WTC11 (cell line): ENCODE measurements at places on chromosomes 3 and 15.

DNA sequence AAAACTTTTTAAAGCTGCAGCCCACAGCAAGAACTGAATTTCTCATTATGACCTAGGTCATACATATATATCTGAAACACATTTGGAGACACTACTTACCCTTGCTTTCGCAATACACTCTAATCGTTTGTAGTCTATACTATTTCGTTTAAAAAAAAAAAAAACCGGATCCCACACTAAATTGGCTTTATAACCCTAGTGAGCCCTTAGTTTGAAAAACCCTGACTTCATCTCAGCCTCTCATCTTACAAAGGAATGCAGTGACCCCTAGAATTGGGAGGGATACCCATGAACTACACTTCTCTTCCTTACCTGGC lies 4.2 kb downstream of the RARRES1 start:
- DNase-seq, result no peak
- H3K4me3 ChIP-seq, result no peak overlapping the region
- H3K27me3 ChIP-seq, result peaks cover 17% of the 10 kb centered on the region
- H3K27ac ChIP-seq, result no peak overlapping the region
- no peaks in the 10 kb centered on the region for H3K36me3 ChIP-seq
- peaks cover 19% of the 10 kb centered on the region for H3K4me1 ChIP-seq

GRCh38 chr3:177361081-177361938 lies 164.0 kb upstream of the TBL1XR1 start:
- no peaks in the 10 kb centered on the region for H3K36me3 ChIP-seq
- 0 out of 2 replicates have a peak overlapping the region, but pooled peaks have one; percentile 98 for H3K27ac ChIP-seq
- H3K27me3 ChIP-seq, result peaks cover 13% of the 10 kb centered on the region
- peaks cover 50% of the 10 kb centered on the region for H3K4me1 ChIP-seq

DNA sequence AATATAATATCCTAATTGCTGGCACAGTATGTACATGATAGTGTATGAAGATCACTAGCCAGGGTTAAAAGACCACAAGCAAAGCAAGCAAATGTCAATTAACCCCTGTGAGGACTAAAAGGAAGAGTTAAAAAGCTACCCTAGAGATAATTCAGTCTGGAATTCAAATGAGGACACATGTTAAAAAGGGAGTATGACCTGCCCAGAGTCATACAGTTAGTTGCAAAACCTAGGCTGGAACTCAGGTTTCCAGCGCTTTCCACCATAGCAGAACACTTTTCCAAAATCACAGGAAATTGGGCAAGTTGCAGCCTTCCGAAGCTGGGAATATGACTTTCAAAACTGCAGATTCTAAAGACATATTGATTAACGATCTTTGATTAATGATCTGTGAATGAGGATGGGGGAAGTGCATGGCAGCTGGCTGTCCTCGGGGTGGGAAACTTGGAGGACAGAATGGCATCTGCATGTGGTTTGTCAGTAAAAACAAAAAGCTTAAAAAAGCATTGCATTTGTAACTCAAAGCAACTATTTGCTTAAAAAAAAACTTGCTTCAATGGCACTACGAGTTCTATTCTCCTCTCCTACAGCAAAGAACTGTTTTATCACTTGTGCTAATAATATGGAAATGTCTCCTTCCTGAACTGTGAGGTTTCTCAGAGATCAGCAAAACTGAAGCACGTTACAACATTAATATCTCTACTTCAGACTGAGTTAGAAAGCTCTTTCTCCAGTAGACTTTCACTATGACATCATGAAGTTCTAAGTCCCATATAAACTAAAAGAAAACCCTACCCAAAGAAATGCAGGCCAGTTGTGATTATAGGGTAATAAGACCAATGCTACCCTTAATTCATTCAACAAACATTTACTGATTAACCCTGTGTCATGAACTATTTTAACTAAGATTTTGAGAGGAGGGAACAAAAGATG lies 46.2 kb downstream of the IGSF11 start:
- peak overlapping the region; percentile 49 for H3K4me3 ChIP-seq
- H3K27ac ChIP-seq, result peak overlapping the region; percentile 50
- DNase-seq, result no peak
- no peaks in the 10 kb centered on the region; the same call in 1 of the 2 replicates for H3K27me3 ChIP-seq
- H3K36me3 ChIP-seq, result no peaks in the 10 kb centered on the region

DNA sequence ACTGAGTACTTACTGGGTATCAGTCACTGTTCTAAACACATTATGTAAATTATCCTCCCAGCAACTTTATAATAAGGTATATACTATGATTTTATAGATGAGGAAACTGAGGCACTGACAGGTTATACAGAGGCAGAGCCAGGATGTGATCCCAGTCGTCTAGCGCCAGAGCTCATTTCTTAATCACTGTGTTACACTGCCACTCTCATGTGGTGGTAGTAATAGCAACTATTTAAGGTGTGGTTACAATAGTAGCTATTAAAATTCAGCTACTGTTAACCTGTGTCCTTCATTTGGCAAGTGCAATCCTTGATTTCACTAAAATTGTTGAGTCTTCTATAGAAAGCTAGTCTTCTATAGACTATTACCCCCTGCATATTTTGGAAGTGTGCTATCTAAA lies 43.1 kb upstream of the TRPC1 start:
- no peaks in the 10 kb centered on the region for H3K27me3 ChIP-seq
- H3K36me3 ChIP-seq, result peaks cover 18% of the 10 kb centered on the region
- H3K4me3 ChIP-seq, result no peak overlapping the region

GRCh38 chr3:16396202-16396601 lies 117.3 kb downstream of the RFTN1 start:
- DNase-seq, result no peak
- no peaks in the 10 kb centered on the region for H3K36me3 ChIP-seq
- H3K4me3 ChIP-seq, result no peak overlapping the region
- peaks cover 12% of the 10 kb centered on the region for H3K4me1 ChIP-seq

DNA sequence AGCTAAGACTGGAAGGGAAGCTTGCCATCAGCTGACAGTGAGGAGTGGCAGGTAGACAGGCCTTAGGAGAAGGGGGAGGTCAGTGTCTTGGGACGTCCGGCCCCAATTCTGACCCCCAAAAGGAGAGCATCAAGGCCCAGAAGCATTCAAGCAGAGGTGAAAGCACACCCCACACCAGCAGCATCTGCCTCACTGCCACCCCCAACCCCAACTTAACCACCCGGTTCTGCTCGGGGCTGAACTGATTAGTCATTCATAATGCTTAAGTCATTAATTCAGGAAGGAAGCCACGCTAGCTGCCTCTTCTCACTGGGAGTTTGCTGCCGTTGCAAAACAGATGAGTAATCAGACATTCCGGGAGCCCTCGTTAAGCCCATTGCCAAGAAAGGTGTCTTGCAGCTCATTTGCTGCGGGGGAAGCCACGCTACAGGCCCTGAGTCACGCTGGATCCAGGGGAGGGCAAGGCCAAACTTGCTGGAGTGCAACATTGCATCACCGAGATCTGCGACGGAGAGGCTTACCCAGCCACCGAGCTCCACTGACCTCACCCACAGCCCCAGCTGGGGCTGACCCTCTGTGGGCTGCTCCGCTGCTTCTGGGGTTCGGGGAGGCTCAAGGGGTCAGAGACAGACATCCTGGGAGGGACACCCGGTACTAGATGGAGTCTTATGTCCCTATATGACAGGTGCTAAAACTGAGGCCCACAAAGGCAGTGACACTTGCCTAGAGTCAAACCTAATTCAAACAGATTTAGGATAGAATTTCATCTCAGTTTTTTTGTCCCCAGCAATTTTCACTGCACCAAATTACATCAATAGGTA lies 46.4 kb upstream of the HES1 start:
- peaks cover 32% of the 10 kb centered on the region for H3K4me1 ChIP-seq
- H3K4me3 ChIP-seq, result no peak overlapping the region
- peaks cover 6% of the 10 kb centered on the region for H3K27me3 ChIP-seq
- DNase-seq, result no peak
- H3K36me3 ChIP-seq, result no peaks in the 10 kb centered on the region

DNA sequence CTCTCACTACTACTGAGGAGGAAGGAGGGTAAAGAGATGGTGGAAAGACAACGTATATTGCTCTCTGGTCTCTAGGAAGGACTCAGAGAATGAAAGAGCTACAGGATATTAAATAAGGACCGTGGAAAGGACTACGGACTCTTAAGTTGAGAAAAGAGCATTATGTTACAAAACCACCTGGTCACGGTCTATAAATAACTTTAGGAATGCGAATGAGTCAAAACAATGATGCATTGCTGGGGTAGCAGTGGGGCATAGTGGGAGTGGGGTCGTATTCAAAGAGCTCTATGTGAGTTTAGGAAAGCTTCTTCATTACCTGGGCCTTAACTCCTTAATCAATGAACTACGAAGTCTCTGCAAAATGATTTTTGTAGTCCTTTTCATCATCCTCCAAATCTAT lies 295.7 kb upstream of the SOX14 start:
- DNase-seq, result no peak
- peaks cover 15% of the 10 kb centered on the region for H3K4me1 ChIP-seq
- no peaks in the 10 kb centered on the region for H3K36me3 ChIP-seq
- H3K4me3 ChIP-seq, result no peak overlapping the region
- H3K27ac ChIP-seq, result no peak overlapping the region

GRCh38 chr15:89675606-89676005 lies 3.6 kb downstream of the PLIN1 start:
- no peaks in the 10 kb centered on the region for H3K27me3 ChIP-seq
- H3K4me1 ChIP-seq, result no peaks in the 10 kb centered on the region; the same call in 1 of the 2 replicates
- no peak for DNase-seq
- no peak overlapping the region for H3K4me3 ChIP-seq

- H3K36me3 ChIP-seq, result peaks cover 5% of the 10 kb centered on the region
- no peaks in the 10 kb centered on the region for H3K27me3 ChIP-seq
- DNase-seq, result peak; percentile 34
Measured at GRCh38 chr3:134251731-134252391, 1.2 kb upstream of the RYK start.

DNA sequence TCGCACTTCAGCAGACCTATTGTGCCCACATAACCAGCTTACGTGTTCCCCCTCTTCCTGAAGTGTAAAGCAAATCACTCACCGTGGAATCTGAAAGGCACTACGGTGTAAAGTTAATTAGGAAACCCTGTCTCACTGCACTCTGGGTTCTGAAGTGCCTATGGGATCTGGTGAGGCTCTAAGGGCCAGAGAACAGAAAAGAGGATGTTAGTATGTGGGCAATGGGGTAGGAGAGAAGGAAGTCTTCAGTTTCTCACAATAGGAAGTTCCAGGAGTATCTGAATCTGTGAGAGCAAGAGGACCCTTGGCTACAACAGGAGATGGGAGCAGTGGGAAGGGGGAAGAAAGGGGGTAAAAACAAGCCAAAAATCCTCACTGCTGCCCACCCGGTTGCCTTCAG lies 71.4 kb downstream of the ITGB5 start:
- H3K4me1 ChIP-seq, result 0 out of 2 replicates have a peak, but pooled peaks cover 3% of the 10 kb centered on the region
- no peaks in the 10 kb centered on the region for H3K27me3 ChIP-seq
- DNase-seq, result no peak
- peak overlapping the region; percentile 18; the same call in 1 of the 2 replicates for H3K27ac ChIP-seq
- no peak overlapping the region for H3K4me3 ChIP-seq

GRCh38 chr3:49161808-49162530 lies 4.2 kb downstream of the CCDC71 start:
- H3K36me3 ChIP-seq, result peaks cover 11% of the 10 kb centered on the region
- no peak overlapping the region for H3K4me3 ChIP-seq
- peaks cover under 1% of the 10 kb centered on the region; the same call in 1 of the 2 replicates for H3K27me3 ChIP-seq
- peaks cover 18% of the 10 kb centered on the region for H3K4me1 ChIP-seq
- no peak overlapping the region for H3K27ac ChIP-seq

DNA sequence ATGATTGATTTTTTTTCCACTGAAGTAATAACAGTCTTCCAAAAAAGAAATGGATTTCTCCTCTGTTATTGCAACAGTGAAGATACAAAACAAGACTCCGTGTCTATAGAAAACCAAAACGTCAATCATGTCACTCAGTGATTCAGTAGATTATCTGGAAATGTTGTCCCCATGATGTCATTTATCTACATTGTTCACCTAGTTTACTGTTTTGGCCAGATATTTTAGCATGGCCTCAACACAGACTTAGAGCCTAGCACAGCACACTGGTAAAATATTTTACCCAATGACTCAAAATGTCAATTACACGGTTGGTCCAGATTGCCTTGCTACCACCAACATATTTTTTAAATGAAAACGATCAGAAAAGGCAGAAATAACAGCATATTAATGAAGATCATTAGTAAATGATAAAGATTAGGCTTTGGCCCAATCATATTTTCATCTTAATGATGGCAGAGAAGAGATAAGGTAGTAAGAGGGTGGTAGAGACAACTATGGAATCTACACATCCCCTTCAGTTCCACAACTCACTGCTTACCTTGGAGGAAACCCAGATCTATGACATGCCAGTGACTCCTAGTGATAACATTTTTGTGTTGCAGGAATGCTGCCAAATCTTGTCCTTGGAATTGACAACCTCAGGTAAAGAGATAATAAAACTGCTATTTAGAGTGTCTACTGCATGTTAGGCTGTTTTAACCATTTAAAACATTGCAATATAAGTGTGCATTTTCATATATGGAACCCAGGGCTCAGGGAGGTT lies 347.7 kb upstream of the ARPP21 start:
- no peaks in the 10 kb centered on the region for H3K27me3 ChIP-seq
- DNase-seq, result no peak
- H3K4me3 ChIP-seq, result no peak overlapping the region

- H3K4me3 ChIP-seq, result no peak overlapping the region
- no peaks in the 10 kb centered on the region for H3K27me3 ChIP-seq
- H3K27ac ChIP-seq, result no peak overlapping the region
- no peaks in the 10 kb centered on the region for H3K36me3 ChIP-seq
- no peak for DNase-seq
Measured at GRCh38 chr3:48130321-48130904, 57.8 kb downstream of the CDC25A start.

DNA sequence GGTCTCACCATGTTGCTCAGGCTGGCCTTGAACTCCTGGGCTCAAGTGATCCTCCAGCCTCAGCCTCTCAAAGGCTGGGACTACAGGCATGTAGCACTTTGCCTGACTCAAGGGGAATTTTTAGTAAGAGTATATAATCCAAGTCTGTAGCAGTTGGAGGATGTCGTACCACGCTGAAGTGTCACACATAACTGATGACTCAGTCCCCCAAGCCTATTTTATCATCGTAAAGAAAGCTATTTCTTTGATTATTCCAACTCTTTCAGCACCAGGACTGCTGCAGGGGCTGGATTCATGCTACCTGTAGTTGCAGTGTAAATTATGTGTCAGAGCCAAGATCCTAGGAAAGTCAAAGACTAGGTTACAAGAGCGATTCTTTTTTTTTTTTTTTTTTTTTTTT lies 1.4 kb upstream of the PRKCI start:
- H3K36me3 ChIP-seq, result no peaks in the 10 kb centered on the region
- H3K4me1 ChIP-seq, result peaks cover 16% of the 10 kb centered on the region
- H3K4me3 ChIP-seq, result peak overlapping the region; percentile 29
- no peak overlapping the region for H3K27ac ChIP-seq

GRCh38 chr3:127110982-127111693 lies 81.8 kb upstream of the PRR23E start:
- DNase-seq, result no peak
- H3K36me3 ChIP-seq, result peaks cover 17% of the 10 kb centered on the region
- no peak overlapping the region for H3K4me3 ChIP-seq
- peak overlapping the region; percentile 29 for H3K27ac ChIP-seq
- peaks cover 30% of the 10 kb centered on the region for H3K4me1 ChIP-seq
- peaks cover 27% of the 10 kb centered on the region for H3K27me3 ChIP-seq

DNA sequence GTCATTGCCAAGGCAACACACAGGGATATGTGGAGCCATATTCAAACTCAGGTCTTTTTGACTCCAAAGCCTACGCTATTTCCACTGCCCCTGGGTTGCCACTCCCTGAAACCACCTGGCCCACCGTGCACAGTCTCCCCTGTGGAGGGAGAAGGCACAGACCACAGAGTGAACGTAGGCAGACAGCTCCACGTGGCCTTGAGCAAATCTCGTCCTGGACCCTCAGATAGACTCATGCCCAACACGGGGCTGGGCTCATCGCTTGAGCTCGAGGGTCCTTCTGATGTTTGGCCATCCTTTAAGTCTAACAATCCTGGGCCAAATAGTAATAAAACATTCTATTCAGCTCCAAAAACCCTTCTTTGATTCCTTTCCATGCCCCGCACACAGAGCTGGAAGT lies 72.0 kb downstream of the CPN2 start:
- no peak overlapping the region for H3K27ac ChIP-seq
- H3K4me1 ChIP-seq, result peaks cover 34% of the 10 kb centered on the region
- no peak overlapping the region for H3K4me3 ChIP-seq
- no peak for DNase-seq
- H3K36me3 ChIP-seq, result peaks cover 6% of the 10 kb centered on the region
